ENCODE measurements at places on chromosomes 7 and 10.

GRCh38 chr10:48551861-48552591, 52.8 kb downstream of the ARHGAP22 start:
- no peak for DNase-seq

GRCh38 chr7:71326595-71326994, 194.7 kb downstream of the GALNT17 start:
- DNase-seq = no peak

DNA sequence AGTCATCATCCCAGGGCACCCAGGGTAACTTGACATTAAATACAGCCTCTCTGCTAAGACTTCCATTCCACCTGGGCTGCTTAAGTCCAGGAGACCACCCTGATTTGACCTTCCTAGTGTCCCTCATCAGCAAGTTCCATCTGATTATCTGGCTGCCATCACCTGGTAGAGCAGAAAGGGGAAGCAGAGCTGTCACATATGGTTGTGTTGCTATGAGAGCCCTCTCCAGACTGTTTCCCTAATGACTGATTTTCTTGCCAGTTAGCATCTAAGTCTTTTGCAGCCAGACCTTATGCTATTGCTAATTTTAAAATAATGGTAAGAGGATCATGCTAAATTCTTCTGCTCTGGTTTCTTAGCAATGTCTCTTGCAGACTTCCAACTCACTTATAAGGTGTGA, 38.7 kb downstream of the KCNH2 start:
- DNase-seq = no peak

GRCh38 chr10:86651021-86651471, 3.3 kb upstream of the OPN4 start:
- DNase-seq = no peak

DNA sequence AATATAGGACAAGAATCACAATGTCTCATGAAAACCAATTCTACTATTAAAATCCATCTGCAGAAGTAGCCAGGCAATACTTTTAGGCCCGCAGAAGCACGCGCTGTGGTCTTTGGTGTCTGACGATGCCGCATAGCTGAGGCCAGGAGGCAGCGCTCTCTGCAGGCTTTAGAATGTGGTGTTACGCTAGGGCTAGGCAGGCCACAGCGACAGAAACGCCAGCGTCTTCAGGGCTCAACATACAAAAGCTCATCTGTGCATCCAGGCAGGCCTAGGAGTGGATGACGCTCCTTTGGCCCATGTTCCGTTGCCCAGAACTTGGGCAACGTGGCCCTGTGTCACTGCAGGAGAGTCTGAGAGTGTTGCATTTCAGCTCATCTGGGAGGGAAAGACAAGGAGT, 601.1 kb upstream of the FOXK1 start:
- no peak for DNase-seq

GRCh38 chr7:132758986-132759385, 182.7 kb upstream of the PLXNA4 start:
- DNase-seq = no peak

- DNase-seq = no peak
Measured at GRCh38 chr7:50312250-50313162, 8.0 kb downstream of the IKZF1 start.

GRCh38 chr10:47079204-47079580, 168.0 kb downstream of the PTPN20 start:
- DNase-seq = no peak

DNA sequence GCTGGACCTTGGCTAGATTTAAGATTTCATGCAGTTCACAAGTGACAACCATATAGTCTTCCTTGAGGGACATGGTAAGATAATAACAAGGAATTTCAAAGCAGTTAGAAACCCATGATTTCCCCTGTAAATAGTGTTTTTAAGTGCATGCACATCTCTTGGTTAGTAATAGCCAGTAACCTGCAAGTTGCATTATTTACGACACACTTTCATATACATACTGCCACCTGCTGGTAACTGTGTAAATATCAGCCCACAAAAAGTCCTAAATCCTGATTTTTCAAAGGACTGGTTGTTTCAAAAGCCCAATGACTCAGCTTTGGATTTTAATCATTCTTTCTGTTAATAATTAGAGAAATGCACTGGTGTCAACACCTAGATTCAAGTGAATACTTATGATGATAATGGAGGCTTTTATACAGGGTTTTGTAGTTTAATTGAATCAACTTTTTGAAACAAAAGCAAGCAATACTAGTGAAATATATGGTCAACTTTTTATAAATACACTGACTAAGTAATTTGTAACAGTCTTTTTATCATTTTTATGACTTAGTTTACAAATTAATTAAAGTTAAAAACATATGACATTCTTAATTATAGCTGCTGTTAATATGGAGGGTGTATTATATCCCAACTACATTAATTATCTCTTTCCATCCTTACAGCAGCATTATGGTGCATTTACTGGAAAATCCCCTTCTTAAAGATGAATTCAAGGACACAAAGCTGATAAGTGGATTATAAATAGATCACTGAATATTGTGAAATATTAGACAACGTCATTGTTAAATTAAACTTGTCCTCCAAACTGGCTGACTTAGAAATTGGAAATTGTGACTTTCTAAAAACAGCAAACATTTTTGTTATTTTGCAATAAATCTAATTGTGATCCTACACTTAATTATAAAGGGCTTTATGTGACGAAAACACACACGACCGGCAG, 367.7 kb upstream of the SEMA3D start:
- DNase-seq = peak; percentile 31

- no peak for DNase-seq
Measured at GRCh38 chr7:22934473-22935065, 79.4 kb downstream of the HYCC1 start.

DNA sequence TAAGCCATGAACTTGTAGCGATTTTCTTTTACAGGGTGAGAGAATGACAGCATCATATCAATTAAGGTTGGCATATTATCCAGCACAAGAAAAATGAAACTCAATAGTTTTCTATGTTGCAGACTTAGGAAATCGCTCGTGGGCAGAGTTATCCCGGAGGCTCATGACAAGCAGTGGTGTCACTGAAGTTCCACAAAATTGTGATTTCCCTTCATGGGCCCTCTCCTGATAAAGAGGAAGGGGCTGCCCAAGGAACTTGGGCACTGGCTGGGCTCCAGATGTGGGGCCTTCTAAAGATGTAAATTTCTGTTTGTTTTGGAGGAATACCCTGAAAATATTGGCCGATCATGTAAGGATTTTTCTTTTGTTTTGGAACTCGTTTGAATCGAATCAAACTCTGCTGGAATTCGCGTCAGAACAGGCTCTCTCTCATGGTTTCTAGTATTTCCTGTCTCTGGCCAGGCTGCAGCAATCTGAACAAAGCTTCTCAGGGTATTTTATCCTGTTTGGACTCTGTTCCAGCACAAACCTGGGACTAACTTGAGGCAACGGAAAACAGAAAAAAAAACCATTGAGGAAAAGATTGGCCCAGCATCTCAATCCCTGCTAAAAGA, 340.6 kb upstream of the NRP1 start:
- DNase-seq = no peak

DNA sequence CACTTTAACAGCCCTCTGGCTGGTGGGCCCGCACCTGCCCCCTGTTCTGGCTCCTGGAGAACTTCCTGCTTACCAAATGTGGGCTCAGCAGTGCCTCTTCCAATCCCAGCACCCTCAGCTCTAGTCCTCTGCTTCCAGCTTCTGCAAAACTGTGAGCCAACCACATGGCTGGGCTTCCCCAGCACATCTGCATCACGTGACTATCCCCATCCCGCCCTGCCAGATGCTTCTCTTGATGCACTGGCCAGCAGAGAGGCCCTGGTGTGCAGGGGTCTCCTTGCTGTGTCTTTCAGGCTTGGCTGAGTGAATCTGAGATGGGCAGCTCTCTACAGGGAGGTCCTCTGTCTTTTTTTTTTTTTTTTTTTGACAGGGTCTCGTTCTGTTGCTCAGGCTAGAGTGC, 43.8 kb upstream of the DMBT1 start:
- DNase-seq = no peak

GRCh38 chr7:92333866-92334265, 88.1 kb downstream of the ANKIB1 start:
- DNase-seq = no peak

- DNase-seq = no peak
Measured at GRCh38 chr7:5116359-5116758, 70.7 kb downstream of the RBAK start.

- DNase-seq = peak; percentile 62
Measured at GRCh38 chr7:14761510-14762296, 140.8 kb downstream of the DGKB start.

DNA sequence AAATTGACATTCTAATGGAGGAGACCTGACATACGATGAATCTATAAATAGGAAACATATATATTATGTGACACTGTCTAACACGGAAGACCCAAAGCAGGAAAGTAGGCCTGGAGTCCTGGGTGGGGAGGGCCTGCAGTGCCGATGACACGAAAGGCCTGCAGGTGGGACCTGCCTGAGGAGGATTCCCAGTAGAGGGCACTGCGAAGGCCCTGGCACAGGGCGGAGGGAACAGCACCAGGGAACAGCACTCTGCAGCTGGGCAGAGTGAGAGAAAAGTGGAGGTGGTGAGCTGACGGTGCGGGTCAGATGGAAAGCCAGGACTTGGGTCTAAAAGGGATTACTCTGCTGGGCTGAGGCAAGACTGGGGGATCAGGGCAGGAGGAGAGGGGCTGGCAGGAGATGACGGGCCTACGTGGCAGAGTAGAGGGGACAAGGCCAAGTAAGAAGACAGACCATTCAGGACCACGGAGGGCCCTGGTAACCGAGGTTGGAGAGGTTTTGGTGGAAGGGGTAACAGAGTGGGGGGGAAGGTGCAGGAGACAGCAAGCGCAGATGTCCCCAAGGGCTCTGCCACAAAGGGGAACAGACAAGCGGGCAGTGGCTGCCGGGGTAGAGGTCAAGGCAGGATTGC, 8.1 kb downstream of the ZNF746 start:
- no peak for DNase-seq

DNA sequence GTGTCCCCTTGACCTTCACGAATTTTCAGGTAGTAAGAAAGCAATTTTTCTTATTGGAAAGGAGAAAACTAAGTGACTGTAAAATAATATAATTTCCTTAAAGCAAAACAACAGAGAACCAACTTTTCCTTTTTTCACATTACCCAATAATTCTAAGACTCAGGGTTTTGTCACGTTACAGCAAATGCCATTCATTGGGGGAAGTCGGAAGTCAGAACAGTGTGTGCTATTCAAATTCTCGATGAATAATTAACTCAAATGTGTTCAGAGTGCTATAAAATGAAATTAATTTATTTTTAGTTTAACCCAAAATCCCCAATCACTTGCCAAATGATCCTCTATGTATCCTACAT, 40.0 kb downstream of the DIP2C start:
- no peak for DNase-seq

GRCh38 chr7:67913604-67914003, 917.0 kb downstream of the TYW1 start:
- no peak for DNase-seq

GRCh38 chr7:77903597-77903996, 105.0 kb downstream of the PHTF2 start:
- no peak for DNase-seq

DNA sequence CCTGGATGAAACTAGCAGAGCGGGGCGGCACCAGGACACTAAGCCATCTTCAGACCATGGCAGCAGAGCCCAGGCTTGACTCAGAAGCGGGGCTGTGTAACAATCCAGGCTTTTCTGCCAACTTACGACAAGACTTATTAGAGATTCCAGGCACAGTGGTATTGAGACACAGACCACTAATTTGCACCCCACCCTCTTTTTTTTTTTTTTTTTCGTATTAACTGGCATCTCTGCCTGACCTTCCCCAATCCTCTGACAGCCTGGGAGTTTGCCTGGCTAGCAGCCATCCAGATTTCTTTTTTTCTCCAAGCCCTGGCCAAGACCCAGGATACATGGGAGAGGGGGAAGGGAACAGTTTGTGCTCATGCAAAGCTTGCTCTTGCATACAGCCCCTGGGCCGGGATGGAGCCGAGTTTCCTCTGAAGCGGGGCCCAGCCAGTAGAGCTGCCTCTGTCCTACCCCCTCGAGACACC, 182.4 kb downstream of the PLXNA4 start:
- DNase-seq = no peak

- DNase-seq = no peak
Measured at GRCh38 chr10:103155471-103156085, 37.5 kb downstream of the NT5C2 start.

GRCh38 chr7:149824301-149824741, 13.9 kb upstream of the ZNF862 start:
- no peak for DNase-seq

DNA sequence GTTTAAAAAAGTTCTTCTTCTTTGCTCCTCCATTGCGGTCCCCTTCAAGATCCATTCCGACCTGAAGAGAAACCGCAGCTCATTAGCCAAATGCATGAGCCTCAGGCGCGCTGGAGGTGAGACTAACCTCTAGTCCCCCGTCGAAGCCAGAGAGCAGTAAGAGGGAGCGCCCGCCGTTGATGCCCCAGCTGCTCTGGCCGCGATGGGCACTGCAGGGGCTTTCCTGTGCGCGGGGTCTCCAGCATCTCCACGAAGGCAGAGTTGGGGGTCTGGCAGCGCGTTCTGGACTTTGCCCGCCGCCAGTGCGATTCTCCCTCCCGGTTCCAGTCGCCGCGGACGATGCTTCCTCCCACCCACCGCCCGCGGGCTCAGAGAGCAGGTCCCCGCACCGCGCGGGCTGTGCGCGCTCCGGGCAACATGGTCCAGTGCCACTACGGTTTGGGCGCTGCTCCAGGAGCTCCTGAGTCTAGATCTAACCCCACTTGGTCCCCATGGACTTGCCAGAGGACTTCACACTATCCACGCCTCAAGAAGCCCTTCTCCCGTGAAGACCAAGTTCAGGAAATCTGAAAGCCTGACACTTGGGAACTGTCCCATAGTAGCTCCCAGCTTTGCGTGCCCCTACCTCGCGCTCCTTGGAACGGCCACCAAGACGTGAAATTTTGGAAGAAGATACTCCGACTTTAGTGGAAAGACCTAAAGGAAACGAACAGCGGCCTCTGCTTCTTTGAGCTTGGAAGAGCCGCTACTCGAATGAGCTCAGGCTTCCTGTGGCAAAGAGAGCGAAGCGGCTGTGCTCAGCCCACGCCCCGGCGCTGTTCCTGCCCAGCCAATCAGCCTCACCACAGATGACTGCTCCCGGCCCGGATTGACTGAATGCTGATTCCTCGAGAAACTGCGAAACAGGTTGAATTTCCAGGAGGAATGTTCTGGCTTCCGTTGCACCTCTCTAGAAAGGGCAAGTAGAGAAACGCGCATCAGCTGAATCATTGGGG, at the start of gene ABCB1:
TSS of gene ABCB1 (minus strand) at position 755 of the 995 bp plus-strand sequence. CDS start at position 55, 700 bp downstream.
- no peak for DNase-seq

GRCh38 chr10:121448766-121449421, 149.3 kb downstream of the FGFR2 start:
- DNase-seq = no peak
